Activated CD4-positive, CD25-positive, alpha-beta regulatory T cell (primary cell): ENCODE measurements at places on chromosomes 5 and 9.

DNA sequence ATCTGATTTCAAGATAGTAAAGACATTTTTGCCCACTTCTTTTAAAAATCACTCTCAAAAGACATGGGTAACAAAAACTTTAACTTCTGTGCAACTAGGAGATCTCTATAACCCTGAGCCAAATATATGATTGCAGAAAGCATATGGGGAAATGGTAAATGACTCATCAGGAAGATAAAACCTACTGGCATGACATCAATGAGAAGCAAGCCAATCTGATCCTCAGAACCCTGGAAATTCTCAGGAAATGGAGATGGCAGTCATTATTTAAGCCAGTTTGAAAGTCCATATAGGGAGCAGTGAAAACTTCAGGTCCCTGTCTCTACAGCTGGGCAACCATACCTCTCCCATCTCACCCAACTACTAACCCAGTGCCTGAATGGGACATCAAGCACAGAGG lies 249.7 kb upstream of the NREP start:
- DNase-seq: no peak

DNA sequence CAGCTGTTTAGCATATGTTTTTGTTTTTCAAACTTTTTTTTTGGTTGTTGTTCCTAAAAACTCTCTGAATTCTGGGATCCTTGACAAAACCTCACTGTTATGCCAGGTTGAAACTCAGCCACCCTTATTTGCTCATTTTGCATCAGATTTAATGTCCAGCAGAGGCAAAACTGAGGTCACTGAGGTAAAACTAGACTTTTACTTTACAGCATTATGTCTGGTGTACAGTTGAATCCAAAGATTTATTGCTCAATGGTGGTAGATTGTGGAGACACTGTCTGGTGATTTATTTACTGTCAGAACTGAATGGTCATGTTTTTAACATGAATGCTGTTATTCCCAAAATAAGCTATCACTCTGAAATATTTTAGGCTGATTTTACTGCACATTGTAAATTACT lies 87.9 kb downstream of the FBXL7 start:
- DNase-seq: no peak

DNA sequence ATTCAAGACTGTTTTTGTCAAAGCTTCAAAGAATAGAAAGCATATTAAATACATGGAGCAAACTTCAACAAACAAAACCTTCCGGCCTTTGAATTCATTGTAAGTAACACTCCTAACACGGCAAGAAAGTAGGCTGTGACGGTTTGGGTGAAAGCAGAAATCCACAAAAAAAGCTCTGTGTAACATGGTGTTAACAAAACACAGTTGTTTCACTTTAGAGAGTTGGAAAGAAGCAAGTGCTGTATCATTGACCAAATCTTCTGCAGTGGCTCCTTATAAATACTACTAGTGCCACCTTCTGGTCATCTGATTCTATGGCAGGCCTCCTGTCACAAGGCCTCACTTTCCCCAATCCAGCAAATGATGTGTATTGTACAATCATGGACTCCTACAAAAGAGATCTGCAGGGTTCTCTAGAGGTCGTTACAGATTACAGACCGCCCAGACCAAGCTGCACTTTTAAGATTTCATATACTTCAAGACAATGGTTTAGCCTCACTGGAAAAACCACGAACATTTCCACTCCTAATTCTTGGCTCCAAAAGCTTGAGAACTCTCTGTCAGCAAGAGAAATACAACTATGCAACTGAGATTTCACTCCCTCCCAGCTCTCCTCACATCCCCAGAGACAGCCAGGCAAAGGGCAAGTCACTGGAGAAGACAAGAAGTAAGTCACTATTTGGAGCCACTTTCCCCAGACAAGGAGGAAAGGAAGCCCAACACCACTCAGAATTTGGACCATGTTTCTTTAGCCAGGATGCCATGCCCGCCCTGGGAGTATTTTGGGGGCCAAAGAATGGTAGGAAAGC lies 196.2 kb downstream of the DTWD2 start:
- no peak for DNase-seq

- DNase-seq: no peak
These were observed 4.9 kb downstream of the DAPK1 start for GRCh38 chr9:87502391-87503221.

GRCh38 chr5:169974121-169974770 lies 6.0 kb downstream of the INSYN2B start:
- DNase-seq: no peak

- DNase-seq: no peak
These were observed 40.8 kb downstream of the FCHO2 start for GRCh38 chr5:72996632-72997031.

- no peak for DNase-seq
These were observed 279.1 kb downstream of the TLE1 start for GRCh38 chr9:81410201-81410600.

DNA sequence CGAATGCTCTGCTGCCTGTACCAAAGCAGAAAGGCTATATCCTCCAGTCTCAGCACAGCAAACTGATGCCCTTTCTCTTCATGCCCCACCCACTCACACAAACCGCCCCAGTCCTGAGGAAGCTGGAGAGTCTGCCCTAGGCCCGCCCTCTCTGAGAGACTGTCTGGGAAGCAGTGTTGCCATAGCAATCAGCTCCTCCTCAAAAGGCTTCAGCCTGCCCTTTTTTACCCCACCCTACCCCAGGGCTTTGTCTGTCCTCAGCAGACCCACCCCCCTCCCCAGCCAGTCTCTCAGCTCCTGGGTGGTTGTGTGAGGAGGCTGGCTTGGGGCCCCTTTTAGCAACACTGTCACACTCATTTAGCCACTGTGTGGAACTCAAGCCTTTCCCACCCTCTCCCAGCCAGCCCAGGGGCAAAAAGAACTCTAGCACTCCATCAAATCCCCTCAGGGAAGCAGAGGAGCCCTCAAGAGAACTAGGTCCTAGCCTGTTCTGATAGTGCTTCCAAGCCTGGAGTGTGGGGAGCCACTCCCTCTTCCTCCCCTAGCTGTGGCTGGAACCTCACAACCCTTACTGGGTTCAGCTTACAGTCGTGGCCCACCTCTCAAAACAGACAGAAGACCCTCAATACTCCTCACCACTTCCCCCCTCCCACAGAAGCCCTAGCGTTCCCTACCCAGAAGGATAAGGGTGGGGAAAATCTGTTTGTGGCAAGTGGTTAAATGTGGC lies 1.4 kb downstream of the ATOSB start:
- DNase-seq: no peak

DNA sequence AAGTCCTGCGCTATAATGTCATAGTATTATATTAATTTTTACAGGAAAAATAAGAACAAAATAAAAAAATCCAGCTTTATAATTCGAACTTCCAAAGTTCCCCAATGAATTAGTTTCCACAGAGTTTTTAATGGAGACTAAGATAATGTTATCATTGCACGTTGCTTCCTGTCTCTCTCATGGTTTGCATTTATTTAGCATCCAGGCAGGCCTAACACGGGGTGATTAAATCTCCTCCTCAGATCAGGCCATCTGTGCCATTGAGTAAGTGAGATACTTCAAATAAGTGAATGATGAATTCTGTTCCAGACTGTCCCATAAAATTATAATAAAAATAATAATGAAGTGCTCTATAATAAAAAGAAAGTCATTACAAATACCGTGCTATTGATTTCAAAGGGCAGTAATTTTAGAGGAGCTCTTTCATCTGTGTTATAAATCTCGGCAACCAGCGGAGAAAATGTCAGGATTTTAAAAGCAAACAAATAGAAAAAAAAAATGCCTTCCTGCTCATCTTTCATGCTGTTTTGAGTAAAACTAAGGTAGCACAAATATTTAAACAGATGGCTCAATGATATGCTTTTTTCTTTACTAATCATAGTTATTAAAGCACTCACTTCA lies 570.6 kb upstream of the ZNF608 start:
- DNase-seq: no peak

DNA sequence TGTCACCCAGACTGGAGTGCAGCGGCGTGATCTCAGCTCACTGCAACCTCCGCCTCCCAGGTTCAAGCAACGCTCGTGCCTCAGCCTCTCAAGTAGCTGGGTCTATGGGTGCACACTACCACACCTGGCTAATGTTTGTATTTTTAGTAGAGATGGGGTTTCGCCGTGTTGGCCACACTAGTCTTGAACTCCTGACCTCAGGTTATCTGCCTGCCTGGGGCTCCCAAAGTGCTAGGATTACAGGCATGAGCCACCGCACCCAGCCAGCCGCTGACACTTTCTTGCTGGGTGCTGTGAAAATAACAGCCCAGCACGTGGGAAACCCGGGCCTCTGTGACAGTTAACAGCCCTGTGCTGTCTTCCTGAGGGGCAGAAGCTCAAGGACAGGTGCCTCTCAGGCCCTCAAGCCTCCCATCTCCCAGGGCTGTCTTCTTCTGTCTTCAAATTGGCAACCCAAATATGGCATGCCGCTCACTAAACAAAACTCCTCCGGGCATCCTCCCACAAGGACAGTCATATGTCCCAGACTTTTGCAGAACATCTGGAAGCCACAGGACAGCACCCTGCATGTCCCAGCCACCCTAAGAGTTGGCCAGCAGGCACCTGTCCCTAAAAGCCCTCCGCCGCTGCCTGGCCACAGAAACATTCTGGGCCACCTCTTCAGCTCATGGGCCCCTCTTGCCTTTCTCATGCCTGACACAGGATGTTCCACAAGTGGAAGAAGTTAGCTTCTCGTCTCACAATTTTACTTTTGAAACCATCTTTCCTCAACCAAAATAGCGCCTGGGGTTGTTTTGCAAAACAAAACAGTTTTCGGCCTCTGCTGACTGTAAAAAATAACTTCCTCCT lies 233.6 kb downstream of the SYK start:
- DNase-seq: no peak

DNA sequence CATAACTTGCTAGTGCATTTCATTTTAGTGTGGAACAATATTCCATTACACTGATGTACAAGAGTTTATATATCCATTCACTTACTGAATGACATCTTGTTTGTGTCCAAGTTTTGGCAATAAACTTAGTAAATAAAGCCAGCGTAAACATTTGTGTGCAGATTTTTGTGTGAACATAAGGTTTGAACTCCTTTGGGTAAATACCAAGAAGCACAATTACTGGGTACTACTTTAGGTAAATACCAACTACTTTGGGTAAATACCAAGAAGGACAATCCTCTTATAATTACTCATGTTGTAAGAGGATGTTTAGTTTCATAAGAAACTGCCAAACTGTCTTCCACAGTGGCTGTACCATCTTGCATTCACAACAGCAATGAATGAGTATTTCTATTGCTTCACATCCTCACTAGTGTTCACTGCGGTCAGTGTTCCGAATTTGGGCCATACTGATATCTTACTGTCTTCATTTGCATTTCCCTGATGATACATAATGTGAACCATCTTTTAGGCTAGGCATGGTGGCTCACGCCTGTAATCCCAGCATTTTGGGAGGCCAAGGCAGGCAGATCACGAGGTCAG lies 2.3 kb upstream of the SYK start:
- no peak for DNase-seq

GRCh38 chr5:56852228-56853000 lies 37.1 kb downstream of the MAP3K1 start:
- no peak for DNase-seq

DNA sequence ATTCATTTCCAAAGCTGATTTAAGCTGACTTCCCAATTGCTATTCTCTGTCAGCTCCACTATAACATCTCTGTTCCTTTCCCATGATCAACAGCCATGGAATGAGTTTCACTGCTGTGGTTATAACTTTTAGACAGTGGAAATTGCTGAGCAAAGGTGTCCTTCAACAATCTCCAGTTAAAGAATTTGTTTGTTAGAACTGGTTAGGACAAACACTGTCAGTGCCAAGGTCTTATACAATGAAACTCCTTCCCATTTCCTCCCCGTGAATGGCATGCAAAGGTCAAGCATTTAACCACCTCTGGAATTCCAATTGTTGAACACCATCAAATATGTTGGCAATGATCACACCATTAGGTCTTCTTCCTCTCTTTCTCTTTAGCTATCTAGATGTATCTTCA lies 45.7 kb upstream of the GHR start:
- no peak for DNase-seq

DNA sequence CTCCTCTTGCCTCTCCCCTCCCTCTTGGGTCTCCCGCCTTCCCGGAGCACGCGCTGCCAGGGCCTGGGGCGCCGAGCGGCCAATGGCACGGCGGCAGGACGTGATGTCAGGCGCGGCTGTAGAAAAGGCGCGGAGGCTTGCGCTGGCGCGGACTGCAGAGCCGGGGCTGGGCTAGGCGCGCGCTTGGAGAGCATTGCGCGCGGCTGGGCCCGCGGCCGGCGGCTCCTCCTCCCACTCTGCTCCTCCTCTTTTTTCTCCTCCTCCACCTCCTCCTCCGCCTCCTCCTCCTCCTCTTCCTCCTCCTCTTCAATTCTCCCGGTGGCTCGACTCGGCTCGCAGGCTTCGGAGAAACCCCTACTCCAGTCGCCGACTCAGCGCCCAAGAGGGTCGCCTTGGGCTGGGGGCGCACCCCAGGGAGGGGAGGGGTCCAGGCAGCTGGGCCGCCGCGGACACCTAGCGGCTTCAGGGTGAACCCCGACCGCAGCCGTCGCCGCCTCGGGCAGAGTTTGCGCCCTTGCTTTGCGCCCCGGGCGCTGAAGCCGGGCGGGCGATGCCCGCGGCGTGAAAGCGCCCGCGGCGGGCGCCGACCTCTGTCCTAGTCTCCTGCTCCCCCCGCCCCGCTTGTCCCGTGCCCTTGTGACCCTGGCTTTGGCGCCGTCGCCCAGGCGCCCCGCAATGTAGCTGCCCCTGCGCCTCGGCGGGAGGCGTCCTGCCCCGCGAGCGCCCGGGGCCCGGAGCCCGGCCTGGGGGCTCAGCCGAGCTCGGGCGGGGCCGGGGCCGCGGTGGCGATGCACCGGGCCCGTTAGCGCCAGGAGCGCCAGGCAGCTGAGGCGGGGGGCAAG lies at the start of gene LHX2:
TSS of gene LHX2 (plus strand) at position 309 of the 842 bp plus-strand sequence. CDS start 581 bp downstream, outside the sequence.
- no peak for DNase-seq

DNA sequence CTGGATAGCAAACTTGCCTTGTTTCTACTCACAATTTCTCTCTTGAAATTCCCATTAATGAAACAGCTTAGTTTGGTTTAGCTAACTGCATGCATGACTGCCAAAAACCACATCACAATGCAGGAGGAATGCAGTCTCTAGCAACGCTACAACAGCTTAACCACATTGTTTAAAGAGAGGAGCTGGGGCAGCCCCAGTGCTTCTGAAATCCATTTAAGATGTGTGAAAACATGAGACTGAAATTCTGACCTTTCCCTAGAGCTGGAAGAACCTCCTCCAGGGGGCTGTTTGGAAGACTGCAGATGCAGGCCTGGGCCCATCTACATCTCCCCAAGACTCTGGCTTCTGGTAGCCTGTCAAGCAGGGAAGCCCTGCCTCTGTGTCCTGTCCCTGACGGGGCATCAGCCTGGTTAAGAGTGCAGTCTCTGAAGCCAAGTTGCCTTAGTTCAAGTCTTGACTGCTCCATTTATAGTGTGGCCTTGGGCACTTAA lies 157.1 kb downstream of the ZNF462 start:
- DNase-seq: no peak
